ENCODE measurements at places on chromosomes 7 and 10. TPM values are rescaled to one million over a fixed set of nuclear protein-coding genes. Genes with fewer than 3 reads are reported as not detected.

DNA sequence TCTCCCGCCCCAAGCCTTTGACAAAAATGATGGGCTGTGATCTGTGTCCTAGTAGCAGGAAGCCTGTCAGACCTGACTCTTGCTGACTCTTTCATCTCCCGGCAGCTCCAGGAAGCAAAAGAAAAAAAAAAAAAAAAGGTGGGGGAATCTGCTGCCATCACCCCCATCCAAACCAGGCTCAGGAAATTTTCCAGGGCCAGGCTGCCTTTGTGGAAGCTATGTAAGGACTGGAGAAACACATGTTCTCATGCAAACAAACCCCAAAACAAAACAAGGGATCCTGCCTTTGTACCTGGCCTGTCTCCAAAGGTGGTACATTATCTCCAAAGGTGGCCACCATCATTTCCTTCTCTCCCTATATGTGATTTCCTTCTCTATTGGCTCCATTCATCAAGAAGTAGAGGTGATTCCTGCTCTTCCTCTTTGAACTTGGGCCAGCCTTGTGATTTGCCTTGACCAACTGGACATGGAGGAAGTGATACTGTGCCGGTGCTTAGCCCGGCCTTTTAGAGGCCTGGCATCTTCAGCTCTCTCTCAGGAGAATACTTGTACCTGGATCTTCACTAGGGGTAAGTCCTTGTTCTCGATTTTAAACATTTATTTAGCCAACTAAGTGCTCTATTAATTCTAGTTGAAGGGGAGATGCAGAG, 192.2 kb upstream of the SVIL start:
- no peak for DNase-seq

- no peak for DNase-seq
Observed at GRCh38 chr7:85222522-85222921, 35.7 kb upstream of the SEMA3D start.

- no peak for DNase-seq
Observed at GRCh38 chr10:60777696-60778213, 523 bp upstream of the CDK1 start.

DNA sequence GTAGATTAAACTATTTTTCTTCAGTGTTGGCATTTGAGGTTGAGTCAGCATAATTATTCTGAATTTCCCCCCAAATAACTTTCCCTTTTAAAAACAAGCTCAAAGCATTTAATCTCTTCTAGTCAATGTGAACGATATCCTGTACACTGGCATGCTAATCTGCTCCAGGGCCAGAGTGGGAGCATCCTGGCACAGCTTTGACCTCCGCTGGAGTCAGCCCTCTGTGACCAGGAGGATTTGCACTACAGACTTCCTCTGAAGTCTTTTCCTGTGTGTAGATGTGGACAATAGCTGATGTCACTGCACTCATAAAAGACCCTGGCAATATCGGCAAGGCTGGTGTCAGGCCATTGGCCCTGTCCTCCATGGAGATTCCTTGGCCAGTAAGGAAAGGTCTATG, 340.2 kb downstream of the CDC14C start:
- no peak for DNase-seq

GRCh38 chr10:65940816-65941662, 984.8 kb upstream of the LRRTM3 start:
- no peak for DNase-seq

DNA sequence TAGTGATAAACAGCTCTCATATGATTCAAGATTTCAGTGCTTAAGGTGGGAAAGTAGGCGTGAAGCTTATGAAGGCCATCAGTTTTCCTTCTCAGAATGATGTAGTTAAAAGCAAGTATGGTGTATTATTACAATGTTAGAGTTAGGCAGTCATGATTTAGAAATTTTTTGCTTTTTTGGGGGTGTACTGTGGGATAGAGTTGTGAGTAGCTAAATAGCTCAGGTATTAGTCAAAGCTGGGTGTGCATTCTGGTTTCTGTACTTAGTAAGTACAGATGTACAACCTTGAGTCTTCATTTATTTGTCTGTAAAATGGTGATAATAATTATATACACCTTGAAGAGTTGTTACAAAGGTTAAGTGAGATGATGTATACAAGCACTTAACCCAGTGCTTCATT, 52.2 kb downstream of the R3HCC1L start:
- DNase-seq, result no peak

The IFIT3 gene
- 5.3 TPM for total RNA-seq

The EIF5AL1 gene
- 0.43 TPM for total RNA-seq
